ENCODE measurements at places on chromosomes 12 and 14.

DNA sequence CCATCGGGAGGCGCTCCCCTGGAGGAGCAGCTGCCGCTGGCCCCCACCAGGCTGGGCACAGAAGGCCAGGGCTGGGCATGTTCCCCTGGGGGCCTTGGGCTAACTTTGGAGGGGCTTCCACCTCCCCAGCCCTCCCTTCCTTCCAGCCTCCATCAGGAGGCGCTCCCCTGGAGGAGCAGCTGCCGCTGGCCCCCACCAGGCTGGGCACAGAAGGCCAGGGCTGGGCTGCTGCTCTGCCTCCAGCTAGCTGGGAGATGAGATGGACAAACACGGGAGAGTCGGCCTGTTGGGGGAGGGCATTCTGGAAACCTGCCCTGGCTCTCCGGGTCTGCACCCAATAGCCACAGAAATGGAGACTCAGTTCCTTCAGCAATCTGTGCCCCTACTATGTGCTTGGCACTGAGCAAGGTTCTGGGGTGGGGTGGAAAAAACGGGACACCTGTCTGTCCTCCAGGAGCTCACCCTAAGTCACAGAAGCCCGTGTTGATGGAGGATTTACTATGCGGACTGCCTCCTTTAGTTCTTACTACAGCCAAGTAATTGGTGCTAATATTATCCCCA is 39.0 kb upstream of the CORO1C start:
- no peak for DNase-seq

GRCh38 chr12:85564786-85565185 is 271.4 kb downstream of the RASSF9 start:
- no peak for DNase-seq

DNA sequence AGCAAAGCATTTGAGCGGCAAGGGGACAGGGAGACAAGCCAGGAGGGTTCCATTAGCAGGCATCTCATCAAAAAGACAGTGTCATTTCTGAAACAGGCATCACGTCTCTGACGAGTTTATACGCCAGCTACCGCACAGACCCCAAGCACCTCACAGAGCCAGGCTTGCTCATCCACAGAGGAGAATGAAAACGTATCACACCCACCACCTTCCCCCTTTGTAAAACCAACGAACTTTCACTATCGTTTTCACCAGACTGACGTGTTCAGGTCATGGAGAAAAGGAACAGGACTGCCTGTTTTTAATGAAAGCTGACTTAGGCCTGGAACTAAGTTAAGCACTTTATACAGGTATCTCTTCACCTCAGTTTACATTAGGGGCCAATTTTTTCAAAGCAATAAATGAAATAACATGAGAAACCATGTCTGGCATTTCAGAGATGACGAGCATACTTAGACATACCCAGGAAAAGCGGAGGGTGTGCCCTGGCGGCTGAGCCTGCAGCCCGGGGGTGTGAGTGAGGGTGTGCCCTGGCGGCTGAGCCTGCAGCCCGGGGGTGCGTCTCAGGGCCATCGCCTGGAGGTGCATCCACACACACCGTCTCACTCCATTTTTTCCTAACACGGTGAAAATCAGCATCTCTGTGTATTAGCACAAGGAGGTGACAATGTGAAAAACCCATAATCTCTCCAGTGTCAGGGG is 41.9 kb downstream of the STX2 start:
- no peak for DNase-seq

GRCh38 chr14:94138251-94138650 is 8.8 kb upstream of the IFI27L2 start:
- no peak for DNase-seq

- DNase-seq: no peak
These were observed 115.4 kb upstream of the DYRK2 start for GRCh38 chr12:67533159-67533558.

DNA sequence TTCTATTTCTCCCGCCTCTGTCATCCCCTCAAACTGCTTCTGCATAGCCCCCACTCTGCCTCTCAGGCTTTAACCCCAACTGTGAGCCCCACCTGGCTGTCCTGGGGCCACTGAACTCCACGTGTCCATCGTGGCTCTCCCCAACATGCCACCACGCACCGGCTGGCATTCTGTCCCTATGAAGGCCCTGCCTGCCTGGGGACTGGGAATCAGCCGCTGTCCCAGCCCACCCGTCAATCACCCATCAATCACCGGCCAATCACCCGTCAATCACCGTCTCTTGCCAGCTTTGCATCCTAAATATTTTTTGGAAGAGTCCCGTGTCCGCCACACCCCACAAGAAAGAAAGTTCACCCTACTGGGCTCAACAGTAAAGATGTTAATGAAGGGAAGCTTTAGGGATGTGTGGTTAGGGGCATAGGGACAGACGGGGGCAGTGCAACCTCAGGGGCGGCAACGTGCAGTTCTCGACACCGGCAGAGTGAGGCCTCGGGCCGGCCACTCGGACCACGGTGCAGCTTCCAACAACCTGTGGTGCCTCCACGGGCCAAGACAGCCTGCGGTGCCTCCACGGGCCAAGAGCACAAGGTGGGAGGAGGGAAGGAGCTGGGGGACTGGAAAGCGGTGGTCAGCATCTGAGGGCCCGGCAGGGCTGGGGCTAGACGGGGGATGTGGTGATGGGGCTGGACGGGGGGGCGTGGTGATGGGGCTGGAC is 85.6 kb downstream of the GALNT9 start:
- DNase-seq: no peak

DNA sequence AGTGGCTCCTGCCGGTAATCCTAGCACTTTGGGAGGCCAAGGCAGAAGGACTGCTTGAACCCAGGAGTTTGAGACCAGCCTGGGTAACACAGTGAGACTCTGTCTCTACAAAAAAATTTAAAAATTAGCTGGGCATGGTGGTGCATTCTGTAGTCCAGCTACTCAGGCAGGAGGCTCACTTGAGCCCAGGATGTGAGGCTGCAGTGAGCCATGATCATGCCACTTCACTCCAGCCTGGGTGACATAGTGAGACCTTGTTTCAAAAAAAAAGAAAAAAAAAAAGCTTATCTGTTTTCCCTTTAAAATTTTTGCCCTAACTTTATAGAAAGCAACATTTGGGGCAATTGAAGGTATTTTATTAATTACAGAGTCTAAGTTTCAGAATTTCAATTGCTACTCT is 486.0 kb downstream of the BCAT1 start:
- DNase-seq: no peak

- no peak for DNase-seq
These were observed 39.4 kb downstream of the ZFHX2 start for GRCh38 chr14:23512156-23512555.

- DNase-seq: peak; percentile 52
These were observed 115.4 kb downstream of the GCH1 start for GRCh38 chr14:54787261-54787660.

DNA sequence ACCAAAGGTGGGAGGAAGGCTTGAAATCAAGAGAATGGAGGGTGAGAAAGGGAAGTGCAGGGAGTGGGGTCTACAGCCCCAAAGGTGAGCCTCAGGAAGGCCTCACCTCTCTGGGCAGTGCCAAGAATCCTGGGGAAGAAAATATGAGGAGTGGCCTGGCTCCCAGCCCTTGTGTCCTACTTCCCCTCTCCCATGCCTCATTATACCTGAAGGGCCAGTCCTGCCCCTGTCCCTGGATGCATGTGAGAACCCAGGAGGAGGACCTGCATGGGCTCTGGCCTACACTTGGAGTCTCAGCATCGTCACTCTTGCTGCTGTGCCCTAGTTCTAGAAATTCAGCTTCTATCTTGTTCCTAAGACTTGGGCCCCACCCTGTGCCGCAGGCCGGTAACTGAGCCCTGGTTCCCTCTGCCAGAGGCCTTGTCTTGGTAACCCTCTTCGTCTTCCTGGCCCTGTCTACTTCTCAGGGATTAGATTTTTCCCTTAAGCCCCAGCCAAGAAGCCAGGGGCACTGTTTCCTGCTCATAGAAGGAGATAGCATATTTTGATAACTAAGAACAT is 10.9 kb upstream of the MYH7 start:
- no peak for DNase-seq

DNA sequence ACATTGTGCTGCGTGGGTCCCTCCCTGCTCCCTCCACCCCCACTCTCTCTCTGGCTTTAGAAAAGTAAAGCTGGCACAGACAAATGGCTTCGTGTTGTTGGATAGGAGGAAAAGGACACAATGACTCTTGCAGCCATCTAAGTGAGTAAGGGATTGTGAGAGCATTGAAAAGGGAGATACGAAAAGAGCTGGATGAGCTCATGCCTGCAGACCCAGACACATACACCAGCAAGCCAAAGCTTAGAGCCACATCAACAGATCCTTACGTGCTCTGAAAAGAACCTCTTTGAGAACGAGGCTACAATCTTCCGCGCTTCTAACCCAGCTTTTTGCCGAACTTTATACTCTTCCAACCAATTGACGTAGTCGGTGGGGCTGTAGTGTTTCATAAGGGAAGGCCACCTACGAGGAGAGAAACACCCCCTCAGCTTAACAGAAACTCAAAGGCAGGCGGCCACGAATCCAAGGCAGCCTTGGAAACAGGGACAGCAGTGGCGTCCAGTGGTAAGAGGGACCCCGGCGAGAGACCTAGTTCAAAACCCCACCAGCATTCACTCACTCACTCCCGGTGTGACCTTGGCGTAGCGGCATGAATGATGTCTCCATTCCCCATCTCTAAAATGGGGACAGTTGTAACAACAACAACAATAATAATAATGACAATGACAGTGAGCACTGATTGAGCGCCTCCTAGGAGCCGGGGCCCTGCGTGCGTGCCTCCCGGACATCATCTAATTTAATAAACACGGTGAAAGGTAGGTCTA is 1.1 kb downstream of the FBXO21 start:
- no peak for DNase-seq

GRCh38 chr12:28033538-28033915 is 61.0 kb upstream of the PTHLH start:
- no peak for DNase-seq

- no peak for DNase-seq
These were observed 2.9 kb upstream of the RTL1 start for GRCh38 chr14:100906420-100906819.

DNA sequence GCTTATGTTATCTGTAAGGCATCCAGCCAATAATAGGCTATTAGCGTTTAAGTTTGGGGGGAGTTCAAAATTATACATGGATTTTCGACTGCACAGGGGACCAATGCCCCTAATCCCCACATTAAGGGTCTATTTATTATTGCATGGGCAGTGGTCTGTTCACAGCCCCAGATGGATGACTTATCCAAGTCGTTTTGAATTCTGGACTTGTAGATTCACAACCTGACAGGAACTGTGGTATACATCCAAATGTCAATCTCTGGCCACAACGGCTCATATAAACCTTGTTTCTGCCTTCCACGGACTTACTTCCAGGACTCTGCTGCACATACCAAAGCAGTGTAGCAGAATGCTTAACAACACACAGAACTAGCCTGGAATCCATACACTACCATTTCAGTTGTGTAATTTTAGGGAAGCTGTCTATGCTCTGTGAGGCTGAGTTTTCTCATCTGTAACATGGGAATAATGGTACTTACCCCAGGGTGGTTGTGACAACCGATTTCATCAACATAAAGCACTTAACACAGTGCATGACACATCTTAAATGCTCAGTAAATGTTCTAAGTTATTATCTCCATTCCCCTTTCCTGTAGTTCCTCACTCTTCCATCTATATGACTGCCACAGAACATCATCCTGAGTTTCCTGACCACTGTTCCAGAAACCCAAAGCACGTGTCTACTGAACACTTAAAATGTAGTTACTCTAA is 3.7 kb downstream of the DDX24 start:
- DNase-seq: peak; percentile 17

DNA sequence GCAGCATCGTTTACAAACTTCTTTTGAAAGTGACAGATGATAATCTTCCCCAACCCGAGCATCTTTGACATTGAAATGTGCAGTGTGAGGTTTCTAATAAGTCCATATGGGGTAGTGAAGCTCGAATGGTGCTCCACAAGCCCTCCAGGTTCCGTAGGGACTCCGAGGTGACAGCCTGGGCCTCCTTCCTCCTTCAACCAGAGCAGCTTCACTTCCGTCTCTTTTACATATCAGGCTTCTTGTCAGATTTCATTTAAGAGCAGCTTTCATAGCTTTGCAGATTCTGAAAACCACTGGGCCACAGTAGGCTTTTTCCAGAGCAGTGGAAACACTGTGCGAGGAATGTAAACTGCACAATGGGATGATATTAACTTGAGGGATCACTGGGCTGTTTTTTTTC is 103.6 kb upstream of the CPM start:
- DNase-seq: no peak

- peak; percentile 94 for DNase-seq
These were observed 2.3 kb upstream of the SPATS2 start for GRCh38 chr12:49364989-49365388.

GRCh38 chr14:98233656-98234055 is 1038.3 kb downstream of the BCL11B start:
- no peak for DNase-seq

DNA sequence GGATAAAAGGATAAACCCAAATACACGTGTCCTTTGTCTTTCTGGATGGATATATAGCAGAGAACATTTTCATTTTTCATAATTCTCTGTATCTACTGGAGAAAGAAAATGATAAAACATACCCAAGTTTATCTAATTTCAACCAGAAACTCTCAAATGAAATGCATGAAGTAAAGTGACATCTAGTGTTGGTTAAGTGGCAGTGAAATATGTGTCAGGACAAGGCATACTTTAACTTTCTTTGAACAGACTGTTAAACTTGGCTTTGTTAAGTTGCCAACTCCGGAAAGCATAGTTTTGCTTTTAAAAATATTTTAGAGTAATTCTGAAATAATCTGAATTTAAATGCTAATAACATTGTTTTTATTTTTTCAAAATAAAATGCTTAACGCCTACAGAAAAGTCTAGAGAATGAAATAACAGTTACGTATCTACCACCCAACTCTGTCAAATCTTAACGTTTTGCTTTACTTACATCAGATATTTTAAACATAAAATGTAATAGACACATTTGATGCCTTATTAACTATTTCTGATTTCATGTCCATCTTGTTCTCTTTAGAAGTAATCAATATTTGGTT is 25.2 kb upstream of the NTN4 start:
- DNase-seq: no peak

- DNase-seq: peak; percentile 28
These were observed 143.6 kb upstream of the SLC16A7 start for GRCh38 chr12:59452259-59452658.

DNA sequence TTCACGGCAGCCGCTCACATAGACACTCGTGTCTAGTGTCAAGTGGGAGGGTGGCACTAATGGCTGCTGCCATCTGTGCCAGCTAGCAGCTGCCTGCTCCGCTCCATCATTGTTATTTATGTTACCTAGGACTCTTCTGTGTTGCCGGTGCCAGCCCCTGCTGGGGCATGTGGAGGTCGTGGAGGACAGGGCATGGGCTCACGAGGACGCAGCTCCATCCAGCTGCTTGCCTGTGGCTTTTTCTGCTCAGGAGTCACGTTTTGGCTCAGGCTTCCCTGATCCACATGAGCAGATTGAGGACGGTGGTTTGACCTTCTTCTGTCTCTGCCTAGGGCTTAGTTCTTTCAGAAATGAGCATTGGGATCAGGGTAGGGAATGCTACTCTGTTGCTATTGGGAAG is 31.2 kb downstream of the TPCN1 start:
- no peak for DNase-seq

All from suppressor macrophage treated with lipopolysaccharide for 4 hours (primary cell).